ENCODE measurements at places on chromosomes 5 and 9.

DNA sequence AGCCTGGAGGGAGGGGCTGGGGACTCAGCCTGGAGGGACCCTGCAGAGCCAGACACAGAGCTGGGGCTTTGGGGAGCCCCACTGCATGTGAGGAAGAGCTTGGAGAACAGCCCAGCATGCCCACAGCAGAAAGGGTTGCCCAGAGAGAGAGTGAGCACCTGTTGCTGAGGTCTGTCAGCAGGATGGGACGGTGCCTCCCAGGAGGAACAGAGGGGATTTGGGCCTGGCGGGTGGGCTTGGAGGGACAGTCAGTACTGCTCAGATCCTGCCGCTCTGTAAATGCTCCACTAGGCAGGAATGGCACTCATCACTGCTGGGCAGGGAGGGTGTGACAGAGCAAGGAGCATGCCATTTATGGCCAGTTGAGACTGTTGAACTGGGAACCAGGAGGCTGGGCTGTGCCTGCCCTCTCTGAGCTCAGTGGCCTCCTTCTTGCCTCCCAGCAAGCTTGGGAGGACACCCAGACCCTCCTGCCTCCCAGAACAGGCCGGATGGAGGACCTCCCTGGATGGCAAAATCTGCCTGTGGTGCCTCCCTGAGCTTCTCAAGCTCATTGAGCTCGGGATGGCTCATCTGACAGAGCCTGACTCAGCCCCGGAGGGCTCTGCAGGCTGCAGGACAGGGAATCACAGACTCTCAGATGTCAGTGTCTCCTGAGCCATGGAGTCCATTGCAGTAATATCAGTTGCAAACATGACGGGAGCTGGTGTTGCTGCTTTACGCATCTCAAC, 786 bp upstream of the HRCT1 start:
- no peak for DNase-seq

GRCh38 chr5:113806250-113806649, 292.8 kb downstream of the YTHDC2 start:
- DNase-seq = no peak

DNA sequence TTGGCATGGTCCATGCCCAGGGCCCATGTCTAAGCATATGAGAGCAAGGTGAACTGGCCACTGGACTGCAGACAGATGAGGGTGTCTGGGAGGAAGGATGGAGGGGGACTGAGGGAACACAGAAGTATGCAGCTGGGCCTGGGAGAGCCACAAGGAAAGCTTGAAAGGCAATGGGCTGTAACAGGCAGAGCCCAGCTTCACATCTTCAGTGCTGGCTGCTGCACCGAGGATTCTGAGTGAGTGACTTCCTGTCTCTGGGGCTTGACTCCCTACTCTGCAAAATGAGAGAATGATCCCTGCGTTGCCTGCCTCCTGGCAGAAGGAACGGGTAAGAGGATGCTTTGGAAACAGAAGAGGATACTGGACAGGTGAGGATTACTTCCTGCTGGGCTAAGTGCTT, 29.0 kb downstream of the COL15A1 start:
- DNase-seq = no peak

DNA sequence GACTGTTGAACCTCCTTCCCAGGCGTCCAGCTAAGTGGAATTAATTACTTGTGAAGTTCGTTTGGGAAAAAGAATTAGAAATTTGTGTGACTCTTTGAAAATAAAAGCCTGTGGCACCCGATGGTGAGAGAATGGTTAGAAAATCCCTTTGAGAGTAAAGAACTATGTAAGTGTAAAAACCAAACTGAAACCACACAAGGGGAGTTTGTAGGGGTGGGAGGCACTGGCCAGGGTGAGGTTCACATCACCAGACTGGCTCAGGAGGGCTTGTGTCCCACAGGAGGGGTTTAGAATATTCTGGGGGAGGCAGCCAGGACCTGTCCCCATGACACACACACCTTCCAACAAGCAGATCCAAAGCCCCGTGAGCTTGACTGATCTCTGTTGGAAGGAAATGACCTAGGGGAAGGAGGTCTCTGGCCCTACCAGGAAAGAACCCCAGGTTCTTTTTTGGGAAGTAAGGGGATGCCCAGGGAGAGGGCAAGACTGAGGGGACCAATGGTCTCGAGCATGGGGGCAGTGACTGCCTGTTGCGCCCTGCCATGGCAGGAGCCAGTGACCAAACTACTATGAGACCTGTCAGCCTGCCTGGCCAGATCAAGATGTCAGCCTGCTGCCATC, 4.3 kb downstream of the SPATA24 start:
- no peak for DNase-seq

DNA sequence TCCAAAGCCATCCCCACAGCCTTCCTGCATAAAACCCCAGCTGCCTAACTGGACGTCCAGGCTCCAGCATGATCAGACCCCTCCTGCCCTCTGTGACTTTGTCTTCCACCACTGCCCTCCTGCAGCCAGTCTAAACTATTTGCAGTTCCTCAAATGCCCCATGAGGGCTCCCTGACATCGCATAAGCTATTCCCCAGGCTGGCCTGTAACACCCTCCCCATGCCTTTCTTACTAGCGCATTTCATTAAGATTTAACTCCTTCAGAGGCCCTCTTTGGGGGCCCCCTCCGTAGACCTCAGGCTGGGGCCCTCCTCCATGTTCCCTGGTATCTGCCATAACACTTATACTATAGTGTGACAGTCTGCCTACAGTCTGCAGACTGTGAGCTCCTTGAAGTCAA, 15.5 kb upstream of the SMIM23 start:
- DNase-seq = no peak

DNA sequence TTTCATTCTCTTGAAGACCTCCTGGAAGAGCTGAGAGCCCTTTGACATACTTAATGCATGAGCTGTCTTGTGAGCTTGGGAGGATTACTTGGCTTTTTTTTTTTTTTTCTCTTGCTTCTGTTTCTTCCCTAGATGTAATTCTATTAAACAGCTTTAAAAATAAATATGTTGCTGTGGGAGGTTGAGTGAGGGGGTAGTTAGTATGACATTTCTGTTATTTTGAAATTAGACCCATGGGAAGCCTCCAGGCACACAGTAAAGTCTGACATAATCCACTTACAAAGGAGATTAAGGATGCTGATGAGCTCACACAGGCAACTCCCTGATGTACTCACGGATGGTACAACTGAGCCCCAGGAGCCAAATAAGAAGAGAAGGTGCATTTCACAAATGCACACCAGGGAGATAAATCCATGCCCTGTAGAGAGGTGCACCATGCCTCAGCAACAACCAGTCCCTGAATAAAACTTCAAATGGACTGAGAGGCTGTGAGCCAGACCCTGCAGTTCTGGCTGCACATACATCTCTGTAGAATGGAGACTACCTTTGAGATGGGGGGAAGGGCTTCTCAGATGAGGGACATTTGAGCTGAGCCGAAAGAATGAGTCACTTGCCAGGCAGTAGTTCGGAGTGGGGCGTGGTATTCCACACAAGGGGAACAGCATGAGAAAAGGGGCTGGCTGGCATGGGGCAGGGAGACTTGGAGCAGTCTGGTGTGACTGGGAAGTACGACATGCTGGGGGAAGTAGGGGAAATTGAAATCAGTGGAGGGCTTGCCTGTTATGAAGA, 68.7 kb downstream of the ACTL7B start:
- no peak for DNase-seq

DNA sequence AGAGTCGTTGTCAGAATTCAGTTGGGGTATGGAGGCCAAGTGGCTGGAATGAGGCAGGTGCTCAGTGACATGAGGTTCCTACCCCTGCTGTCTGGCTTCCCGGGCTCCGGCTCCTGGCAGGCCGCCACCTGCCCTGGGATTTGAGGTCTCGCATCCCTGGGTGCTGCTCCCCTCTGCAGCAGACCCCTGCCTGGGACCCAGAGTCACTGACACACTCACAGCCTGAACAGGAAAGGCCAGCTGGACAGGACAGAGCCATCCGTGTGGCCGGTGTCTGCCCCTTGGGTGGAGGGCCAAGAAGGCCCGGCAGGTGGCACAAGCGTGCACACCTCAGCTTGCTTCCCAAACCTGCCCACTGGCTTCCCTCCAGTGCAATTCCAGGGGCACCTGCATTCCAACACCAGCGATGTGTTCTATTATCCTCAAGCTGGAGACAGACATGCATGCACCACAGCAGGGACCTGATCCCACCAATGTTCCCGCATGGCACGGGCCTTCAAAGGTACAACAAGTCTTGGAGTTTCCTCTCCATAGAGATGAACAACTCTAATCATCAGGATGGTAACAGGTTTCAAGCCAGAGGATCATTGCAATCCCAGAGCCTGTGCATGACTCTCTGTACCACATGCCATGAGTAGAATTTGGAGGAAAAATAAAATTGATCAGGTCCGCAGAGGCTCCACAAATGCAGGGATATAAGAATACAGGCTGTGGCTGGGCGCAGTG, 45.6 kb upstream of the RNF130 start:
- DNase-seq = no peak

- DNase-seq = no peak
Measured at GRCh38 chr9:71487061-71487460, 281.3 kb downstream of the CEMIP2 start.

DNA sequence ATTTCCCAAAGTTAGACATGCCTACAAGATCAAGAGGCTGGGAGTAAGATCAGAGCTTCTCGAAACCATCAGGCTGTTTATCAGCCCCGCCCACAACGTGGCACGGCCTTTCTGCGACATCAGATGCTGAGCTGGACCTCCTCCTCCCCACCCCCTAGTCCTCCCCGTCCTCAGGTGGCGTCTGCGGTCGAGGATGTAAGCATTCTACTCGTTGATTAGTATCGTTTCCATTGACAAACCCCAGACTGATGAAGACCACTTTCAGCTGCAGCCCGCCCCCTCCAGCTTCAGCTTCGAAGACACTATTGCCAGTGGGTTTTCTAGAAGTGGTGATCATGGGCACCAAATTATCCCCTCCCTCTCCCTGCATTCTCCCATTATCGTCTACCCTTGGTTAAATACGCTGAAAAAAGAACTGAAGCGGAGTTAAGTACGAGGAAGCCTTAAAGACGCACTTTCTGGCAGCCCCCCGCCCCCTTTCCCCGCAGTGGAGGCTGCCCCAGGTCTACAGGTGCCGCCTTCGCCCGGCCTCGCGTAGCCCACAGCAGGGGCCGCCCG, 1.1 kb downstream of the PPIC start:
- no peak for DNase-seq

- no peak for DNase-seq
Measured at GRCh38 chr5:153460421-153460820, 30.0 kb upstream of the GRIA1 start.

DNA sequence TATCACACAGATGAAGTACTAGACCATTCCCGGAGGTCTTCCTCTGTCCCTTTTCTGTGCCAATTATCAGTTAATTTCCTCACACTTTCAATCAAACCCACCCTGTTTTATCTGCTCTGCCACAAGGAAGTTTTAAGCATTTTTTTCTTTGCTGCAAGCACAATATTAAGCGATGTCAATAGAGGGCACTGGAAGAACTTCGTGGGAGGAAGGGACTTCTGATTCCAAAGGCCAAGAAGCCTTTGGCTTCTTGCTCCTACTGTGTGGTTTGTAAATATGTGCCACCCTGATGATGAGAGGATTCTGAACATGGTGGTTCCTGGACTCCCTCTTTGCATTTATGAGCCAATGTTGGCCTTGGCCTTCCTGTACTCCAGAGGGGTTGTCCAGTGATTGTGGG, 1712.5 kb upstream of the C9orf72 start:
- no peak for DNase-seq

GRCh38 chr9:129334105-129334935, 156.3 kb upstream of the IER5L start:
- no peak for DNase-seq

DNA sequence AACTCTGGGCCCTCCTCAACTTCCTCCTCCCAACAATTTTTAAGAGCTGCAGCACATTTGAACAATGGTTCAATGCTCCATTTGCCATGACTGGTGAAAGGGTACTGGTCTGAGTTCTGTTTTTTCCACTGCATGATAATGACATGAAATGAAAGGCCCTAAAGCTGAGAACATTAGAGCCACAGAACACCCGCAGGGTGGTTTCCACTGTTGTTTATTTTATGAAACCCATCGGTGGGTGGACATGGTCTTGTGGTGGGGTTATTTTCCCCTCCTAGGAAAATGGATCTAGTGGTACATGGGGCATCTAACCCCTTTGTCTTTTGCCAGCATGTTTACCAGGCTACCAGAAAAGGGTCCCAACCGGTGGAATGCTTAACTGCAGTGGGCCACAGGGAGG, 71.8 kb downstream of the SMARCA2 start:
- DNase-seq = no peak

- peak; percentile 33 for DNase-seq
Measured at GRCh38 chr5:68216245-68217046, 890 bp downstream of the PIK3R1 start.

GRCh38 chr5:177366528-177367322, 9.0 kb downstream of the RGS14 start:
- DNase-seq = no peak

DNA sequence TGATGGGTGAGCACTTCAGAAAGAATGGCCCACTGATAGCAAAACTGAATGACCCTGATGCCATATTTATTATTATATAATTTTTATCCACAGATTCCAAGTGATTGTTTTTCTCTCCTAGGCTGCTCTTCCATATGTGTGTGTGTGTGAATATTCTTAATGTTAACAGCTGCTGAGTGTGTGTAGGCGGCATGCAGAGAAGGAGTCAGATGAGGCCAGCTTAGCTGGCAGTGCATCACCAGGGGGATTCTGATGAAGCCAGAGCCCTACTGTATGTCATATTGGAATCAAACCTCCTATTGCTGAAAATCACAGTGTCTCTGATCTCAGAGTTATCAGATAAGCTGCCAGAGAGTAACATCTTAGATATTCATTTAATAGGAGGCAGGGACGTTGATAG, 177.1 kb downstream of the DMAC1 start:
- no peak for DNase-seq

DNA sequence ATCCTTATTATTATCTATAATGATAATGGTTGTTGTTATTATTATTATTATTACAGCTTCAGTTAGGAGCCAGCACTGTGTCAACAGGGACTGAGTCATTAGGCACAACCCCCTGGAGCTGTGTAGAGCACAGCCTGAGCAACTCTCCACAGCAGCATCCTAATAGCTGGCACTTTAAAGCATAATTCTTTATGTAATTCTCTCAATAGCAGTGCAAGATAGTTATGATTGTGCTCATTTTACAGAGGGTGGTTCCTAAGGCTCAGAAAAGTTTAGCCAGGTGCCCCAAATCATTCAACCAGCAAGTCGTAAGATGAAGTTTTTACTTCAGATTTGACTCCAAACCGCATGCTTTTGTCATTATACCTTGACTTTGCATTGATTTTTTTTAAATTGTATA, 390.3 kb downstream of the ANXA1 start:
- DNase-seq = no peak

DNA sequence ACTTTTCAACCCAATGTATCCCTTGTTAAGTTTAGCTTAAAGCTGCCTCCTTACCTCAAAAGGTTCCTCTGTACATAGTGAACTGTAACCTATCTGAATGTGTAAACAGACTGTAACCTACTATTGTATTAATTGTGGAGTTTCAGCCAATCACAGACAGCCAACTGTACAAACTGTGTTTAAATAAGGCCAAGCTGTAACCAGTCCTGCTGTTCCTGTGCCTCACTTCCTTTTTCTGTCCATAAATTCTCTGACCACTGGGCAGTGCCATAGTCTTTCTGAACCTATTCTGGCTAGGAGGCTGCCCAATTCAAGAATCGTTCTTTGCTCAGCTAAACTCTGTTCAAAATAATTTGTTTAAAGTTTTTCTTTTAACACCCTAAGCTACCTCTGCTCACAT, 74.7 kb upstream of the DAPK1 start:
- no peak for DNase-seq

GRCh38 chr9:82196622-82197441, 208.3 kb downstream of the SPATA31D1 start:
- no peak for DNase-seq

All from activated CD8-positive, alpha-beta memory T cell treated with anti-CD3 and anti-CD28 coated beads for 1 hour (primary cell).